Activated T-helper 17 cell treated with anti-CD3 and anti-CD28 coated beads, Interleukin-2, amount 50 U/mL, for 72 hours (primary cell): ENCODE measurements at places on chromosomes 5 and 9. TPM values are rescaled to one million over a fixed set of nuclear protein-coding genes. Genes with fewer than 3 reads are reported as not detected.

DNA sequence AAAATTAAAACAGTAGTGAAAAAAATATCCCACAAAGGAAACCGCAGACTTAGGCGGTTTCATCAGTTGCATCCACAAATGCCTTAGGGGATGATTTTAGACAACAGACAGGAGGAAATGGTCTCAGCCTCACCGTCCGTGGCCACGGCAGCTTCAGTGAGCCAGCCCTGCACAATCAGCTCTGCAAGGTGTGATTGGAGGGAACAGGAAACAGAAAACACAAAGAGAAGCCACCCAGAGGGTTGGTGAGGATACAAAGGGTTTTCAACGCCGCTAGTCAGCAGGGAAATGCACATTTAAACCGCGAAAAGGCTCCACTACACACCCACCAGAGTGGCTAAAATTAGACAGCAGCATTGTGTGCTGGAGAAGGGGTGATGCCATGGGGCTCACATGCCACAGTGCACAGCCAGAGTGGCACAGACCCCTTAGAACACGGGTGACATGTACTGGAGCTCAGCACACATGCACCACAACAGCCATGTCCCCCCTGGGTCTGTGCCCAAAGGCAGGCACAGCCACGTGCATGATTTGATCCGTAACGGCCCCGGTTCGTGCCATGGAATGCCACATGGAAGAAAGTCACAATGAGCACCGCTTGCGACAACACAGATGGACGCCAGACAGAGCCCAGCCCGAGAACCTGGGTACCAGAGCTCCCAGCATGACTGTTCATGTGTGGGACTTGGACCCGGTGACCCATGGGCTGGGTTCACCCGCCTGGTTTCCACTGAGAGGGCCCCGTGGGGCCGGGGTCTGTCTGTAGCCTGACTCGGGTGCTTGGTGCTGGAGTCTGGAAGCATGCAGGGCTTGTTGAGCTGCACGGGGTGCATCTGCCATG, 18.3 kb upstream of the TERT start:
- peak; percentile 51 for ATAC-seq

Gene TSLP
- 0.24 TPM for total RNA-seq

GRCh38 chr5:72453246-72453775, 53.9 kb downstream of the ZNF366 start:
- ATAC-seq: no peak

DNA sequence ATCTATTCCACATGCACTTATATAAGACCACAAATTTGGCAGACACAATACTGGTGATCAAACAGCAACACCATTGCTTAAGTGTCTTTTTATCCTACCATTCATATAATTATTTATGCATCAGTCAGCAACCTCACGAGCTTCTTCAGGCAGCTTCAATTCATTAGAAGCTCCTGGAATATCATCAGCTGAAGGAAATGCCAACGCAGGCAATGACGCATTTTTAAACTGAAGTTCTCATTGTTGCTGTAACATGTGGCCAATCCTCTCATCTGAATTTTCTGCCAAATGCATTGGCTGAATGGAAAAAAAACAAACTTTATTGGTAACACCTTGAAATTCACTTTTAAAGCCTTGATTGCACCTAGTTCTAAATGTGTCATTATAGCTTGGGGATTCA, 376.4 kb upstream of the RGMB start:
- no peak for ATAC-seq

Gene SPAAR
- not detected for total RNA-seq

DNA sequence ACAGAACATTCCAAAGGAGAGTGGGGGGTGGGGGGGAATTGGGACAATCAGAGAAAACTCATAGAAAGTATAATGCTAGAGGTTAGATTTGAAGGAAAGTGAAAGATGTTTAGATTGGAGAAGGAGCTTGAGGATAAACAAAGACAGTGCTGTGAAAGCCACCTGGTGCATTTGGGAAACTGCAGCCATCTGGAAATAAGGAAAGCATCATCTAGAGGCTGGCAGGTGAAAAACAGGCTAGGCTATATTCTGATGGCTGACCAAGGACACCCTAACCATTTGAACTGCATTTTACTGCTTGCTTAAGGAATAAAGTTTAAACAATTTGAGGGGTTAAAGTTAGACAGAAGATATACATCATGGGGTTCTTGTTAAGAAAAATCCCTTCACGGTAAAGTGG, 296.4 kb downstream of the CETN3 start:
- no peak for ATAC-seq

GRCh38 chr9:133162861-133163503, 732 bp downstream of the GBGT1 start:
- ATAC-seq: no peak

Gene CRHBP
- total RNA-seq: 0.19 TPM

DNA sequence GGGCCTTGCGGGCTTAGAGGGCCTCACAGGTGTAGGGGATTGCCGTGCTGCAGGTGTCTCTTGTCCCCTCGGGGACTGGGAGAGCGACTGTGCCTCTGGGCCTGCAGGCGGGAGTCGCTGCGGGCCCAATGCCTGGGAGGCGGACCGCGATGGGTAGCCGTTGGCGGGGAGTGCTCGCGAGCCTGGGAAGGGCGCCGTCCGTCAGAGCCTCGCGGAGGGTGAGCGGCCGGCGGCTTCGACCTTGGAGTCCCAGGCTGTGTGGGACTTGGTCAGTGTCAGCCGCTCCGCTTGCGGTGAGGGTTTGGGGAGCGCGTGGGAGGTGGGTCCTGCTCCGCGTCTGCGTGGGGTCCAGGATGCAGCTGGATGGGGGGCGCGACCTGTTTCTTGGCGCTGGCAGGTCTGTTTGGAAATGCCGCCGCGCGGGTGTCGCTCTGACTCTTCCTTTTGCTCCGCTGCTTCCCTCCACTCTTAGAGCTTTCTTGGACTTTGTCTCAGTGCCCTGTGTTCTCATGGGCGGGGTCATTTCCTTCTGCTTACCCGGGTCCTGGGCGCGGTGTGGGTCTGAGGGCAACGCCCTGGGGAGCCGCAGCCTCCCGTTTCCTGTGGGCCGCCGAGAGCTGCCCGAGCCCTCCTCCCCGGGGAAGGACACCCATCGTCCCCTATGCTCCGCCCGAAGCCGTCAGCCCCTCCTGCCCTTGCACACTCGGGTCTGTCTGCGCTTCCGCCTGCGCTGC, 88.9 kb upstream of the CACNA1B start:
- no peak for ATAC-seq
